MM.1S (cell line): ENCODE measurements at places on chromosomes 16 and 17.

- no peak for DNase-seq
These were observed 27.9 kb upstream of the C16orf95 start for GRCh38 chr16:87344931-87345631.

GRCh38 chr17:65278820-65279184, 141.6 kb downstream of the RGS9 start:
- no peak for DNase-seq

DNA sequence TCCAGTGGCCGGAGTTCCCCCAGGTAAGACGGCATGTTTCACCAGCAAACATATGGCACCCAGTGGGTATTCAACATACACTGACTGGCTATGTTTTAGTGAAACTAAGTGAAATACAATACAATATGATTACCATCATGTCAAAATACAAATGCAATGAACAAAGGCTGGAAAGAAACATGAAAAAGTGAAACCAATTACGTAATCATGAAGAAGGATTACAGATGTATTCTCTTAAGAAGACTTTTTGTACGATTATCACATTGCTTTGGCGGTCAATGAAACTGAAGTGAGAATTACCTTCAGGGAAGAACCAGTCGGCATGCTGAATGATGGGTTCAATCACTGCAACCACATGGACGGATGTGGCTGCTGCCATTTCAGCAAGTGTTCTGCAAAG, 71.7 kb downstream of the ARHGAP17 start:
- DNase-seq = no peak

GRCh38 chr16:64872101-64872500, 249.8 kb downstream of the CDH11 start:
- no peak for DNase-seq

- peak; percentile 10 for DNase-seq
These were observed 13.5 kb downstream of the PSMD7 start for GRCh38 chr16:74309789-74310781.

GRCh38 chr16:79302731-79303130, 297.8 kb downstream of the MAF start:
- DNase-seq = no peak

- DNase-seq = no peak
These were observed 121.0 kb downstream of the PARN start for GRCh38 chr16:14509055-14509454.

- DNase-seq = no peak
These were observed 13.8 kb upstream of the BCAR1 start for GRCh38 chr16:75264999-75265910.

- no peak for DNase-seq
These were observed 15.3 kb downstream of the MIS12 start for GRCh38 chr17:5501685-5502084.

GRCh38 chr17:21297026-21297520, 12.6 kb downstream of the MAP2K3 start:
- no peak for DNase-seq

DNA sequence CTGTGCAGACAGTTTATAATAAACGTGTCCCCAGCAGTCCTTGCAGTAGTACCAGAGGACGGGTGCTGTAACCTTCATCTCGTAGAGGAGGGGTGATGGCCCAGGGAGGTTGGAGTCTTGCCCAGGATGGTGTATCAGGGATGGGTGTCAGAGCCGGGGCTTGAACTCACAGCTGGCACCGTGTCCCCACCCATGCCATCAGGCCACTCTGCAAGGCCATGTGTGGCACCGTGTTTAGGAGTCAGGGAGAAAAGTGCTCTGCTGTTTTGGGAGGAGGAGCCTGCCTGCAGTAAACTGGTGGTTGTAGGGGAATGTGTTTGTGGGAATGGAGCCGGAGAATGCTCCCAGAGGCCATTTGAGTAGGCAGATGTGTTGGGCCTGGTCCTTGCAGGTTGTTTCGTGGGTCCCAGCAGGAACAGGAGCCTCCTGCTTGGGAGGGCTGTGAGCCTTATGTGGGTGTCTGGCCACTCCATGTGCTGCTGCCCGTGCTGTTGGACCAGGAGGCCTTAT, 1.7 kb downstream of the ADORA2B start:
- DNase-seq = no peak

GRCh38 chr16:6682142-6682811, 650.4 kb upstream of the RBFOX1 start:
- peak; percentile 45 for DNase-seq

DNA sequence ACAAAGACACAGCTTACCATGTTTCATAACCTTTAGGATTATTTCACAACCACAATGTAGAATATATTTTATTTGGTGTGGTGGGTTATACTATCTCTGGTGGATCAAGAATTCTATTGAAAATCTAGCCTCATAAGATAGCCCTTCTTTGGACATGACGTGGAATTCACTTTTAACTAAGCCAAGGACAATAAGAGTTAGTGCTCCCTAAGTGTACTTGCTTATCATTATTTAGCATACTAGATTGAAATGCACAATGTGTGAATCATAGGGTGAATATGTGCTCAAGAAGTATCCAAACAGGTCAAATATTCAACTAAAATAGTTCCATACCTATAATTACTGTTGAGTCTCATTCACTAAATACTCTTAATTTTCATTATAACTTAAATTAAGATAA, 1179.5 kb upstream of the GOT2 start:
- no peak for DNase-seq

- DNase-seq = no peak
These were observed 212.5 kb downstream of the KATNIP start for GRCh38 chr16:27762441-27762840.

- DNase-seq = no peak
These were observed 10.1 kb upstream of the HSF5 start for GRCh38 chr17:58498177-58498828.

DNA sequence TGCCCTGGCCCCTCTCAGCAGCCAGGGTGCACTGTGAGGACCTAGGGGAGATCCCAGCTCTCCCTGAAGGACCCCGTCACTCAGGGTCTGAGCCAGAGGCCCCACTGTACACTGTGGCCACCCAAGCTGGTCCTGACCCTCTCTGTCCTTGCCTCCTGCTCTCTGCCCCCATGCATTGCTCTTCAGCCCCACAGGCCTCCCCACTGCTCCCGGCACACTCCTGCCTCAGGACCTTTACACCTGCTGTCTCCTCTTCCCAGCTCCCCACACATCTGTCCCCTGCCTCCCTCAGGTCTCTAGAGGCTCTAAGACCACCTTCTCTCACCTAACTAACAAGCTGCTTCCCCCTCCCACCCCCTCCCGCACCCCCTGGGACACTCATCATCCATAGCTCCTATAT, 12.9 kb upstream of the RAI1 start:
- DNase-seq = no peak

- DNase-seq = no peak
These were observed 2.2 kb downstream of the IRX3 start for GRCh38 chr16:54284319-54284930.

DNA sequence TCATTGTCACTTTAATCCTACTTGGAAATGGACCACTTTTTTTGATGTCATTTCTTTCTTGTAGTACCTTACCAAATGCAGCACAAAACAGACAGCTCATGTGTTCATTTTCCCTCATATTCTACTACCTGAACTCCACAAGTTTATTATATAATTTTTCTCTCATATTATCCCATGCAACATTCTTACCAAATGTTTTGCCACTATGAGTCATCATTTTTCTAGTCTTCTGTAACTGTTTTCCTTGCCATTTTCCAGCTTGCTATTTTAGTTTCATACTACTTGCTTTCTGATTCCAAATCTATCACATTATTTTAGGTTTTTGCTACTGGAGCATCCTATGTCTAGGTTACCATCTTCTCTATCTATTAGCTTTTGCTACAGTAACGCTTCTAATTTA, 332.7 kb downstream of the ZFHX3 start:
- no peak for DNase-seq

DNA sequence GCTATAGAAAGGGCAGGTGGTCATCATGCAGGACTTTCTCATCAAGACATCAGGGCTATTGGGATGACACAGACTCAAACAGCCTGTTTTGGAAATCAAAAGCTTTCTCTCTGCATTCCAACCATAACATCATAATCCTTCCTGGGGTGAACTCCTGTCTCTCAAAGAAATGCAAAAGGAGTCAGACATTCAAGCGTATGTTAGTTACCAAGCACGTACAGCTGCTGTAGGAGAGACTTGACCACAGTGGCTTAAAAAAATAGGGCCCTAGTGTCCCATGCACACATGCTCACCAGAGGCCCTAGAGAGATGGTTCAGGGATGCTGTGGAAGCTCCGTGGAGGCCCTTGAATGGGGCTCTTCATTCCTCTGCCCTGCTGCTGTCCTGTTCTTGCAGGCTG, 24.6 kb upstream of the FOXF1 start:
- DNase-seq = no peak

DNA sequence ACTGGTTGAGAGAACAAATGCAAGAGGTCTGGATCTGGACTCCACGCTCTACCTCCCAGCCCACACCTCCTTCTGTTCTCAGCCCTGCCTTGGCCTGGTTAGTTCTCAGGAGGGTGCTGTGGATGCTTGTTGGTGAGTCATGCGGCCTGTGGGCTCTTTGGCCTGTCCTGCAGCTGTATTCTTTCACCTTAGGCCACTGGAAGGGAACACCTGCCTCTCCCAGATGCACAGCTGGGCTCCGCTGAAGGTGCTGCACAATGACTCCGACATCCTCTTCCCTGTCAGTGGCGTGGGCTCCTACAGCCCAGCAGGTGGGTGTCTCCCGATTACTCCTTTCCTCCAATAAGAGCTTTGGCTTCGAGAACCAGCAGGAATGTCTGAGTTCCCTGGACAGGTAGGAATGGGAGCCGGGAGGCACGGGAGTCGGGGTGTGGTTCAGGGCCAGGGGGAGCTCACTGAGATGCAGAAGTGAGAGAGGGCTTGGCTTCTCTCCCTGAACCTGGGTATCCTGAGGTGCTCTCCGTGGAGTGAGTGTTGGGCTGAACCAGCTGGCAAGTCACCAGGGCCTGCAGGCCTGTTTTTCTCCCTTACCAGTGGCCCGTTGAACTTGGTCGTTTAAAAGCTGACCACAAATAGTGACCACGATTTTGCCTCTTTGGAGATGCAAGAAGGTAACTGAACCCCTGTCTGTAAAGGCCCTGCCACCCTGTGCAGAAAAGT, 85.0 kb downstream of the SNX29 start:
- DNase-seq = no peak

DNA sequence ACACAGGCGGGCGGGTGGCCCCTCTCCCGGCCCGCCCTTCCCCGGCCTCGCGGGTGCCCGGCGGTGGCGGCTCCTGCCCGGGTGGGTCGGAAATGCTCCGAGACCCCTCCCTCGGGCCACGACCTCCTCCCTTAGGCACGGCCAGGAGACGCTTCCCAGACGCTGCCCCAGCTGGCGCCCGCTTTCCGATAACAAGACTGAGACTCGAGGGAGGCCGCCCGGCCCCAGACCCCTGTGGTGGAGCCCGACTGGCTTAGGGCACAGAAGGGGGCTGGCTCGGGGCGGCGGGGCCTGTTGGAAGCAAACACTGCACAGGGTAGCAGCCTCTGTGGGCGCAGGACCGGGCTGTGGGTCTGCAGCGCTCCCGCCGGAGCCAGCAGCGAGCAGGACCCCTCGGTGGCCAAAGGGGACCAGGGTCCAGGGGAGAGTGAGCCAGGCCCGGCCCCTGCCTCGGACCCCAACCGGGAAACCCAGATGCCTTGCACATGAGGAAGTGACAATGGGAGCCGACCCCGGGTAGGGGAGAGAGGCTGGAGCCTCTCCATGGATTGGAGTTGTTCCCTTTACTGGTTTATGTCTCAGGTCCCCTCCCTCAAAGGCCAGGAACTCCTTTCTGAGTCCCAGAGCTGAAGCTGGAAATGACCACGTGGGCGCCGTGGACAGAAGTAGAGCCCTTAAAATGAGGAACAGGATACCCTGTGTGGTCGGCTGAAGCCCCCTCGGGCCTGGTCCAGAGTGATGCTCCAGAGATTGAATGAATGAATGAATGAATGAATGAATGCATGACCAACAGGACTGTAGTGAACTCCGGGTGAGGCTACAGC, 19.8 kb upstream of the ADCY7 start:
- no peak for DNase-seq

GRCh38 chr17:59845595-59846393, 46.9 kb downstream of the TUBD1 start:
- peak; percentile 85 for DNase-seq

GRCh38 chr16:50591209-50591608, 43.0 kb downstream of the NKD1 start:
- DNase-seq = no peak

DNA sequence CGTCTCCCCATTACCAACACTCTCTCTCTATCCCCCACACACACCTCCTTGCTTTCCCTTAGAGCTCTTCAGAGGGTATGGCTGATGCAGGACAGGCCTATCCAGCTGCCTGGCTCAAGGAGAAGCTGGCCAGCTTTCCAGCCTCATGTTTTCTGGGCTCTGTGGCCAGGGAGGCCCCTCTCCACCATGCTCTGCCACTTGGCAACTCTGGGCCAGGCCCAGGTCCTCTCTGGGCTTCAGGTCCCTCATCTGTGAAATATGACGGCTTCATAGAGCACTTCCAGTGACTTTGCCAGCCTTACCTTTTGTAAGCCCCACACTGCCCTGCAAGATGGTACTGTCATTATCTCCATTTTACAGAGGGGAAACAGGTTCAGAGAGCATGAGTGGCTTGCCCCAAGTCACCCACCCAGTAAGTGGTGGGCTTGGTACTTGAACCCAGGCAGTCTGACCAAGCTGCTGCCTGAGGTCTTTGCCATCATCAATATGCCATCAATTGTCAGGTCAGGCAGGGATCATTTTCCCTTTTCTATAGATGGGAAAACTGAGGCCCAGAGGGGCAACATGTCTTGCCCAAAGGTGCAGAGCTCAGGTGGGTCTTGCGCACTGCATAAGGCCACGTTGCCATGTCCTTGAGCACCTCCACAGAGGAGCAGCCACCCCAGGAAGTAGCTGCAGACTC, 548 bp upstream of the ADGRG5 start:
- DNase-seq = no peak

GRCh38 chr17:81302861-81303333, 7.8 kb upstream of the SLC38A10 start:
- no peak for DNase-seq

DNA sequence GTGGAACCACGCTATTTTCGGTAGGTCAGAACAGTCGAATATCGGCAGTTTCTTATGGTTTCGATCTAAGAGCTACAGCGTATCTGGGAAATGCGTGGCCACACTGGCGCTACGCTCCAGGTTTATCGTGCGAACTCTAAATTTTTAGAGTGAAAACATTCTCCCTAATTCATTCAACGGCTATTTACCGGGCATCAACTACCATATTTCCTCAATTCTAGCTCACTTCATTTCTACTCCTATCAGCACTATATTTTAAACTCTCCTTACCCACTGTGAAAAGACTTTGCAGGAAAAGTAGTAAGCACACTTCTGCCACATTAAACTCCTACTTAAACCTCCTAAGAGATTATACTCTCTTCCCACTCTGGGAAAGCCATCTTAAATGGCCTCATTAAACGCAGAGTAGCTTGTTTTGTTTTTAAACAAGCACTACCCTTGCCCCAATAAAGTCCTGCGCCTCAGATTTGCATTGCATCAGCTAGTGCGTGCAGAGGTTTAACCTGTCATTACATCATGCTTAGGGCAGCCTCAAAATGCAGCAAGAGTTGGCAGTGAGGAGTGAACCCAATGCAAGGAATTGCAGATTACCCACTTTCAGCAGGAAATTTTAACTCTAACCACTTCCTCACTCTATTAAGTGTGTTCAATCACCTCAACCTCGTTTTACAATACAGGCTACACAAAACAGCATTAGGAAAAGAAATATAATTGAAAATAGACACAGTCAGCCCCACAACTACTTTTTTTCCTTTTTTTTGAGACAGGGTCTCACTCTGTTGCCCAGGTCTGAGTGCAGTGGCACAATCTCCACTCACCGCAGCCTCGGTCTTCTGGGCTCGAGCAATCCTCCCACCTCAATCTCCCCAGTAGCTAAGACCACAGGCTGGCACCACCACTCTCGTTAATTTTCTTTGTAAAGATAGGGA, 18.8 kb downstream of the SIAH1 start:
- peak; percentile 77 for DNase-seq

- no peak for DNase-seq
These were observed 6.5 kb downstream of the ATAD5 start for GRCh38 chr17:30838202-30838807.
